Suprapubic skin (tissue), 4 donors: ENCODE measurements at places on chromosomes 5 and 9.
A peak's percentile ranks its signal among the peaks of the same experiment; 100 is the strongest.

DNA sequence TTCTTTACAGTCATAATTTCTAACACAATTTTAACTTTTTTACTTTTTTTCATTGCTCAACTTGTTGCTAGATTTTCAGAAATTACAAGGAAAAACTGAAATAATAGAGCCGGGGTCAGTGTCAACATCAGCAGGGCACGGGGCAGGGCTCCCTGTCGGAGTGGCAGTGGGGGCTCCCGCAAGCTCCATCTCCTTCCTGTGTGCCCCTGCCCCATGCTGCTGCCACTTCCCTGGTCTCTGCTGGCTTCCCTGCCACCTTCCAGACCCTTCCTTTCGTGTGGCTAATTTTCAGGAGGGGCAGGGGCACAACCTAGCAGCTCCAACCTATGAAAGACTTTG, 1.0 kb upstream of the EXOC3 start:
- DNase-seq = peak; percentile 60

DNA sequence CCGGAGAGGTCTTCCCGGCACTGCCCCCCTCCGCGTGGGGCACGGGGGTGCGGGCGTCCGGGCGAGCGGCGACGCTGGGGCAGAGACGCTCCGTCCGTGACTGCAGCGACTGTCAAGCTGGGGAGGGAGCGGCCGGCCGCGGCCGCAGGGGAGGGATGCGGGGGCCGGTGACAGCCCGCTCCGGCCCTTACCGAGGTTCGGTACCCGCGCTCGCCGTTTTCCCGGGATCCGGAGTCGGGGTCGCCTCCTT, 400 bp downstream of the KDM4C start:
- no peak for DNase-seq

DNA sequence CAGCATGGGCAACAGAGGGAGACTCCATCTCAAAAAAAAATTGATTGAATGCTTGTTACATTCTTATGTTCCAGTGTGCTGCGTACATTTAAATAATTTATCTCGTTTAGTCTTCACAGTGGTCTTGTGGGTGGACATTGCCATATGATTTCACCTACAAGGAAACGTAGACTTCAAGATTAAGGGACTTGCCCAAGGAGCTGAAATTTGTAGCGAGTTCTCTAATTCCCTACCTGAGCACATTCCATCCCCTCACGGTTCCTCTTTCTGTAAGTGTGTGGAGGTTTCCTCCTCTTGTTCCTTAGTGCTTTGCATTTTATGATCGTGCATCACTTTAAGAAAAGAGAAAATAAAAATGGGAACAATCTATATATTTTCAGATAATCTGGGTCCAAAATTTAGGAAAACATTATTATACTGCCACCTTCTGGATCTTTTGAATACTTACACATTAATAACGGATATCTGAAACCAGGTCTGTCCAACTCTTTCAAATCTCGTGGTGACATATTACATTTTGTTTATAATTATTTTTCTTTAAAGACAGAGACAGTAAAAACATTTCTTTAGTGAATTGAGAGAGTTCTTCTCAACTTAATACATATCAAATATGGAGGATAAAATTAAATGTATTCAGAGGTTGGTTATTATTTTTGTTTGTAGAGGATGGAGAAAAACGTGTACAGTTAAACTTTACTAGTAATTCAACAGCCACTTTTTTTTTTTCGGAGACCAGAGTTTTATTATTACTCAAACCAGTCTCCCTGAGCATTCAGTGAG, 29.9 kb upstream of the C7 start:
- DNase-seq = no peak

GRCh38 chr5:78562714-78563330, 85.8 kb downstream of the LHFPL2 start:
- DNase-seq = no peak

DNA sequence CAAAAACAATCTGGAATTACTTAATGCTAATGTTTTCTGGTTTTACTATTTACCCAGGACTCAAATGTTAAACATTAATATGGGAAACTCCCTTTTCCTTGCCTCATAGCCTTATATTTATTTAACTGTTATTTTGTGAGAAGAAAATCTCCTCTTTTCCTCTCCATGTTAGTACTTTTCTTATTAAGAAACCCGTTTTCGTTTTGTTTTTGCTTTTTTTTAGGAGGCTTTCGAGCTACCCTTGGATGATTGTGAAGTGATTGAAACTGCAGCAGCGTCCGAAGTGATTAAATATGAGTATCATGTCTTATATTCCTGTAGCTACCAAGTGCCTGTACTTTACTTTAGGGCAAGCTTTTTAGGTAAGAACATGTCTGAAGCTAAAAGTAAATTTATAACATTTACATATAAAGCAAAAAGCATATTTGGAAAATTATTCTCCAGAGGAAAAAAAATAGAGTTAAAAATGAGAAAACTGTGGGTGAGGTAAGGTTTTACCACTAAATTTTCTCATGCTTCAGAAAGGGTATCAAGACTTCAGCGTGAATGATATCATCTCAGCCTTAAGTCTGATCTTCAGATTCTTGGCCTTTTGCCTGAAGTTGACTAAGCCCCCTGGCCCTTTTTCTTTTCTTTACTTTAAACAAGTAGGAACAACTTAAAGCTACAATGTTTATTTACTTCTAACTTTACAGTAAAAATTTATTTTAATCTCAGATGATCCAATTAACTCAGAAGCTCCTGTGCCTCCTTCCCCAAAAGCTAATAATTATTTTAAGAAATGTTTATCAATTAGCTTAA, 113.8 kb downstream of the RPS23 start:
- DNase-seq = no peak

DNA sequence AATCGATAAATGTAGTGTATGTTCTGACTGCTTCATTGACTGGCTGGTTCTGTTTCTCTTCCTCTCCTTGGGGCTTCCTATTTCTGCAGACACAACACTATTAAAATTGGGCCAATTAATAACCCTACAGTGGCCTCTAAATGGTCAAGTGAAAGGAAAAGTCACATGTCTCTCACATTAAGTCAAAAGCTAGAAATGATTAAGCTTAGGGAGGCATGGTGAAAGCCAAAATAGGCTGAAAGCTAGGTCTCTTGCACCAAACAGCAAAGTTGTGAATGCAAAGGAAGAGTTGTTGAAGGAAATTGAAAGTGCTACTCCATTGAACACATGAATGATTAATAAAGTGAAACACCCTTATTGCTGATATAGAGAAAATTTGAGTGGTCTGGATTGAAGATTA, 58.2 kb downstream of the CCNH start:
- no peak for DNase-seq

DNA sequence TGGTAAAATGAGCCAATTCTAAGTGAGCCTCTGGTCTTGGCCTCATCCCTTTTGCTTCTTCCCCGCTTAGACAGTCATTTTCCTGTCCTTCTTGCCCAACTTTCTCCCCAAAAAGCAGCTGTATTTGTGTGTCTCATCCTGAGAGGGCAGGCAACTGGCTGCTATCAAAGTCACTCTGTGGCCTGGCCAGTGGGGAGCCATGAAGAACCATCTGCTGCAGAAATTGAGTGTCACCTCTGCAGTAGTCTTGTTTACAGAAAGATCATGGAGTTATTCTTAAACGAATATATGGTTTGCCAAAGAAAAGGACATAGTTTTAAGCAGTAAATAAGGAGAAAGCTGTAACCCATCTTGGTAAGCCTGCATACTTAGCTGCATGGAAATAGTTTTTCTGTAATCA, 233.6 kb upstream of the ELAVL2 start:
- no peak for DNase-seq

GRCh38 chr5:172791726-172792445, 20.9 kb upstream of the DUSP1 start:
- peak; percentile 60 for DNase-seq

DNA sequence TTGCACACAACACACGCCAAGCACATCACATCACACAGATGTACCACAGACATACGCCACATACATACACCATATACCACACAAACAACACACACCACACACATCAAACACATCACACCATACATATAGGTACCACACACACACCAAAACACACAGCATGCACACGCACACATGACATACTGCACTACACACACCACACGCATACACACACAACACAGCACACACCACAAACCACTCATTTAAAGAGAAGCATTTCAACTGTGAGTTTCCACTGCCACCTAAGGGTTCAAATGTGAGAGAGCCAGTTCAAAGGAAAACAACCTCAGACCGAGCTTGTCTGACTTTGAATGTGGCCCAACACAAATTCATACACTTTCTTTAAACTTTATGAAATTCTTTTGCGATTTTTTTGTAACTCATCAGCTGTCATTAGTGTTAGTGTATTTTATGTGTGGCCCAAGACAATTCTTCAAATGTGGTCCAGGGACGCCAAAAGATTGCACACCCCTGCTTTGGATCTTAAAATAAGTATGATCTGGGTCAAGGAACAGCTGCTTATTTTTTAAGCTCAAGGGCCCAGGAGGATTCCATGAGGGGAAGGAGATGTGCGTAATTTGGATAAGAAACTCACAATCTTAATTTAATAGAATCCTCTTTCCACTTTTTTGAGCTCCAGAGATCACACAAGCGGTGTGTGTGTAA, 494.6 kb downstream of the GADD45G start:
- DNase-seq = no peak

- DNase-seq = no peak
Measured at GRCh38 chr5:134175921-134176510, 734 bp downstream of the SKP1 start.

GRCh38 chr5:50768634-50769033, 102.2 kb downstream of the PARP8 start:
- no peak for DNase-seq

- DNase-seq = no peak
Measured at GRCh38 chr9:36845844-36846243, 188.2 kb downstream of the PAX5 start.

- no peak for DNase-seq
Measured at GRCh38 chr9:114539701-114540380, 34.6 kb upstream of the WHRN start.

GRCh38 chr5:108924457-108924961, 176.8 kb downstream of the FER start:
- no peak for DNase-seq

GRCh38 chr5:175336781-175337180, 107.2 kb downstream of the DRD1 start:
- DNase-seq = no peak

- DNase-seq = no peak
Measured at GRCh38 chr5:9789777-9790176, 159.6 kb upstream of the TAS2R1 start.

- DNase-seq = no peak
Measured at GRCh38 chr9:130387398-130387797, 57.4 kb upstream of the ASS1 start.

GRCh38 chr5:89342106-89342876, 459.3 kb upstream of the MEF2C start:
- no peak for DNase-seq

- no peak for DNase-seq
Measured at GRCh38 chr9:116423149-116423548, 264.0 kb upstream of the TRIM32 start.

DNA sequence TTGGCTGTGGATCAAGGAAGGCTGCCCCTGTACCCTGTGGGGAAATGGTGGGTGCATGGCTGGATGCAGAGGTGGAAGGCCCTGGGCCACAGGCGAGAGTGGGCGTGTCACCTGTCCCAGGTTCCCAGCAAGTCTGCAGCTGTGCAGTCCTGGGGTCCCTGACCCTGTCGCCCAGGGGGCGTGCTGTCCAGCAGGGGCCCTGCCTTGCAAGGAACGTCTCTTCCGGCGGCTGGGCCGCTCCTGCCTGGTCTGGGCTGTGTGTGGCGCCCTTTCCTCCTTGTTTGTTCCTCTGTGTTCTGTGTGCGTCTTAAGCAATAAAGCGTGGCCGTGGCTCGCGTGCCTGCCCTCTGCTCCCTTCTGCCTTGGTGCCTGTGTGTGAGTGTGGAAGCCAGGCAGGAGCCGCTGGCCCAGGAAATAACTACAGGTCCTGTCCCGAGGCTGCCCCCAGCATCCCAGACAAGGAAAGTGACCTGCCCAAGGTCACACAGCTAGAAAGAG, 8.4 kb downstream of the SLC2A6 start:
- no peak for DNase-seq

GRCh38 chr9:2816476-2817141, 27.3 kb downstream of the PUM3 start:
- no peak for DNase-seq

- DNase-seq = no peak
Measured at GRCh38 chr5:179819296-179820126, 1.2 kb upstream of the SQSTM1 start.

GRCh38 chr5:163104464-163104863, 332.9 kb upstream of the CCNG1 start:
- no peak for DNase-seq

- no peak for DNase-seq
Measured at GRCh38 chr9:68805890-68806517, 101.0 kb downstream of the PIP5K1B start.
